ENCODE measurements at places on chromosomes 1 and 21.
A peak's percentile ranks its signal among the peaks of the same experiment; 100 is the strongest.

- DNase-seq: peak; percentile 85
These were observed 17.9 kb downstream of the CSRP1 start for GRCh38 chr1:201488830-201489589.

- DNase-seq: no peak
These were observed 189.5 kb downstream of the PLA2G4A start for GRCh38 chr1:187018291-187018690.

- DNase-seq: no peak
These were observed 16.0 kb upstream of the AGO1 start for GRCh38 chr1:35866991-35867390.

GRCh38 chr1:70038025-70038424, 167.4 kb downstream of the LRRC40 start:
- no peak for DNase-seq

DNA sequence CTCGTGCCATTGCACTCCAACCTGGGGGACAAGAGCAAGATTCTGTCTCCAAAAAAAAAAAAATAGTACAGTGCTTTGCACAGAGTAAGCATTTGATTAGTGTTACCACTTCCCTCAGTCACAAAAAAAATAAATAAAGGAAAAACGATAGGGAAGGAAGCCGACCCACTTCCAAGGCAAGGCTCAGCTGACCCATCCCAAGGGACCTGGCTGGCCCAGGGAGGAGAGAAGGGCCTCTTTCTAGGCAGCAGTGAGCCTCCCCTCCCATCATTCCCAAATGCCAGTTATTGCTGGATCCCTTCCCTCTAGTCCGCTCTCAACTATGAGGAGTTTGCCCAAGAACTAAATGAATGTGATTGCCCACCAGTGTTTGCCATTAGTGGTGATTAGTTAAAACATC, 77.8 kb downstream of the TMEM53 start:
- DNase-seq: no peak

DNA sequence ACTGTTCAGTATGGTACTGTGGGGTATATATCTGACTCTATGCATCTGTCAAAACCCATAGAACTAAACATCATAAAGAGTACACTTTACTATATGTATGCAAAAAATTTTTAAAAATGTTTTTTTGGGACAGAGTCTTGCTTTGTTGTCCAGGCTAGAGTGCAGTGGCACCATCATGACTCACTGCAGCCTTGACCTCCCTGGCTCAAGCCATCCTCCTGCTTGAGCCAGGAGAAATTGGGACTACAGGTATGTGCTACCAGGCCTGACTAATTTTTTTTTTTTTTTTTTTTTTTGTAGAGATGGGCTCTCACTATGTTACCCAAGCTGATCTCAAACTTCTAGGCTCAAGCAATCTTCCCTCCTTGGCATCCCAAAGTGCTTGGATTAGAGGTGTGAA, 11.5 kb downstream of the TRIT1 start:
- no peak for DNase-seq

DNA sequence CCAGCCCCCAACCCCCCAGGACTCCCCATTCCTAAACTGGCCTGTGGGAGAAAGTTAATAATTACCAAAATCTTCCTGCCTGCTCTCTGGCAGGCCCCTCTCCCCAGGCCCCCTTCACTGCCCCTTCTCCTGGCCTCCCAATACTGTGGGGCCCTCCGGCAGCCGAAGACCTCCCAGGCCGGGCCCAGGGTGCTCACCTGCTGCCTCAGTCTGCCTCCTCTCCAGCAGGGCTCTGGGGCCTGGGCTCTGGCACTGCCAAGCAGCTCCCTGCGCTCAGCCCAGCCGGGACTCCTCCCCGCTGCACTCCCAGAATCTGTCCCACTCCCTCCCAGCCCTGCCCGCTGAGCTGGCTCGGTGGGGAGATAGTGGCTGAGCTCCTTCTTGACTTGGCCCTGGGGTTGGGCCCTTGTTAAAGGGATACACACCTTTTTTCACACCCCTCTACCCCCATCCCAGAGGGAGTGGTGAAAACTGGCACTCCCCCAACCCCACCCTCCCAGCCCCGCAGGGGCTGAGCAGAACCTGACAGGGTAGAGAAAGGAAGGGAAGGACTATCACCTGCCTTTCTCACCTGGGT, at the start of gene S100A16:
Gene S100A16 (minus strand): TSS at position 383 of the 577 bp plus-strand sequence. CDS start 4,986 bp downstream, outside the sequence.
- DNase-seq: peak; percentile 66

- no peak for DNase-seq
These were observed 38.6 kb downstream of the RNF11 start for GRCh38 chr1:51274676-51275075.

GRCh38 chr21:46155514-46156377, at the start of gene FTCD:
TSS of gene FTCD (minus strand) at chr21:46155579. CDS start at chr21:46155523, 56 bp downstream.
- DNase-seq: no peak

- DNase-seq: no peak
These were observed 626.6 kb downstream of the KCNT2 start for GRCh38 chr1:195981448-195982139.

GRCh38 chr1:5311634-5312292, 657.4 kb downstream of the AJAP1 start:
- no peak for DNase-seq

DNA sequence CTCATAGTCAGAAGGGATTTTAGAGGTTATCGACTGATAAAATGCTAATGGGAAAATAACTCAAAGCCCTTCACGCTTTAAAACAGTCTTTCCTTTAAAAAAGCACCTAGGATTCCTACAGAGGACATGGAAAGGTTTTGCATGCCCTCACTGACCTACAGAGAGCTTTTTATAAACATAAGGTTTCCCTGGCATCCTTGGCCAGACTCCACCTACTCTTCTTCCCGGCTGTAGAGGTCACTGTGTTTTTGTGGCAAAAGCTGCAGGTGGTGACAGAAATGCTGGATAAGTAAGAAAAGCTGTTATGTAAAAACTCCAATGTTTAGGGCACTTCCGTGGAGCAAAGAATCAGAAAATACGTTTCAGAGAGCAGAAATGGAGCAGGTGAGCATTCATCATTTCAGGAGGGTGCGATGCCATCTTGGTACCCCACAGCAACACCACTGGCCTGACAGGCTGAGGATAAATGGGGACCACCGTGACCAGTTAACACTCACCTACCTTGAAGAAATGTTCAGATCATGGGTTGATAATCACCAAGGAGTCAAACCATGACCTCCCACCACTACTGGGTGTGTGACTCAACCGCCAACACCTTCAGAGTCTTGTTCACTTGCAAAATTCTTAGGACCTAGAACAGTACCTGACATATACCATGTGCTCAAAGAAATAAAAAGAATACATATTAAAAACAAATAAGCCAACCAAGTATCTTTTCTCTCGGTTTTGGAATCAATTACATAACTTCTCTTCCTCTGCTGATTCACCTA, 46.6 kb downstream of the SSBP3 start:
- DNase-seq: no peak

- no peak for DNase-seq
These were observed 151.9 kb upstream of the GJB5 start for GRCh38 chr1:34602907-34603306.

DNA sequence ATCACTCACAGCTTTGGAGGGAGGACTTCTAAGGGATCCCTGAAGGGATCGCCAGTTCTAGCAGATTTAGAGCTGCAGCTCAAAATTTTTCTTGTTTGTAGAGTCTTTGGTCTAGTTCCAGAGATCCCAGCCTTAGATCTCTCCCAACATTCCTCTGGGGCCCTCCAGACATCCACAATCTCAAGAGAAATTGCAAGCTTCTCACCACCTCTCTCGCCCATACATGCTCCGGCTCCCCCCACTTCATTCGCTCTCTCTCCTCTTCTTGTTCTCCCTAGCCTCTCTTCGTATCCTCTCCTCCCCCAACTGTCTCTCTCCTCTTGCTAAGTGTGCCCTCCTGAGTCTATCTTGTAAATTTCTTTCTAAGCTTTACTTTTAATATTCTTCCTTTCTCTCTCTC, 15.1 kb upstream of the TUT4 start:
- no peak for DNase-seq

- DNase-seq: no peak
These were observed 49.7 kb downstream of the SLX9 start for GRCh38 chr21:44989537-44989886.

- DNase-seq: no peak
These were observed 71.2 kb downstream of the PLA2G4A start for GRCh38 chr1:186899977-186900376.

- DNase-seq: no peak
These were observed 428.7 kb downstream of the PLPP3 start for GRCh38 chr1:56150441-56151215.

DNA sequence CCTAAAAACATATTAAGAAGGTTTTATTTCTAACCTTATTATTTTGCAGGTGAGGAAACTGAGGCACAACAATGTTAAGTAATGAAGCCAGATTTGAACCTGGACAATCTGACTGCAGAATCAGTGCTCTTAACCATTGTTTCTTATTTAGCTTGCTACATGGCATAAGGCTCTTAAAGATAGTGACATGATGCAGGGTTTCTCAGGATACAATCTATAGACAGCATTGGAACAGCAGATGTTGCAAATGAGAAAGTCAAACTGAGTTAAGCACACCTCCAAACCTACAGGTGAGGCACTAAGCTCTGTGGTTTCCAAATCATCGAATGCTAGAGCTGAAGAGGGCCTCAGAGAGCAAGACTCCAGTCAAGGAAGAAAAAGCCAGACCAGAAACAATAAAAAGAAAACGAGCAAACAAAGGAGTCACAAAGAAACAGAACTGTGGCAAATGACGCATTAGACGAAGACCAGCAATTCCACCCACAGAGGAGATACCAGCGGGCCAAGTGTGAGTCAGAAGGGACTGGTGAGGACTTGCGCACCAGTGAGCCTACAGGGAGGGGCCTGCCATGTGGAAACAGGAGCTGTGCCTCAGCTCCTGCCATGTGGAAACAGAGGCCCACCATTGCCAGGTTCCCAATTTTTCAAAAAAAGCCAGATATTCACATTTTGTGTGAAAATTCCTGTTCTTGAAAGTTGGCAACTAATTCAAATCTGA, 14.4 kb downstream of the CD58 start:
- peak; percentile 75 for DNase-seq

DNA sequence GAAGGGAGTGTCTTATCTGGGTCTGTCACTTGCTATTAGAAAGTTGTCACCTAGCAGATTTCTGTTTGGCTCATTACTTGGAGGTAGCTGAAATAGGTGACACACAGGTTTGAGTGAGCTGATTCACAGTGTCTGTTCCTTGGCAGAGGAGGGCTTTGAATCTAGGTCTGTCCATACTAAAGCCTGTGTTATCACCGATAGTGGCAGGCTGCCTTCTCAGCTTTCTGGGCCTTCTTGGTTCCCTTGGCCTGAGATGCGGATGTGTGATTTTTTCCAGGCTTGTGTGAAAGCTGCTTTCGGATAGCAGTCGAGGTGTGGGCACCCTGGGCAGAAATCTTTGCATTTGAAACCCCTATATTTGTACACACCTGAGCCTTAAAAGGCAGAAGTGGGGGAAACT, 73.9 kb downstream of the ACTL8 start:
- no peak for DNase-seq

Data from hematopoietic multipotent progenitor cell treated with erythropoietin and hydrocortisone succinate and interleukin-3 and kit ligand, for 8 days (in vitro differentiated cells).